ENCODE measurements at places on chromosomes 1 and 21.

- DNase-seq: no peak
Observed at GRCh38 chr21:28770867-28771661, 221.6 kb downstream of the LTN1 start.

DNA sequence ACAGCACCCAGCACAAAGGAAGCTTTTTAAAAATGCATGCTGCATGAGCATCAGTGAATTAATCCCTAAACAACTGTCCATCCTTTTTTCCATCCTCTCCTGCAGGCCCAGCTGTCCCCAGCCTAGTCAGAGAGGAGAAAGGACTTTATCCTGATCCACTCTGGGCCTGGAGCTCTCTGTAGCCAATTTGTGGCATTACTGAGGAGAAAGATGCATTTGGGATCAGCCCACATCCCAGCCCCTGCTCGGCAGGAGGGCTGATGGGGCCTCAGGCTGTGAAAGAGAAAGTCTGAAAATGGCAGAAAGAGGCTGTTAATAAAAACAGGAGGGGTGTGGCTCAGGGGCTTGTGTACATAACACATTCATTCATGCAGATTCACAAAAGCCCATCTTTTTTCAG lies 37.5 kb upstream of the ATP2B4 start:
- no peak for DNase-seq

GRCh38 chr1:194698908-194699318 lies 1512.5 kb upstream of the B3GALT2 start:
- DNase-seq: no peak

- no peak for DNase-seq
Observed at GRCh38 chr1:89978755-89979154, 16.2 kb upstream of the ZNF326 start.

GRCh38 chr1:34444516-34444915 lies 267.8 kb downstream of the C1orf94 start:
- no peak for DNase-seq

DNA sequence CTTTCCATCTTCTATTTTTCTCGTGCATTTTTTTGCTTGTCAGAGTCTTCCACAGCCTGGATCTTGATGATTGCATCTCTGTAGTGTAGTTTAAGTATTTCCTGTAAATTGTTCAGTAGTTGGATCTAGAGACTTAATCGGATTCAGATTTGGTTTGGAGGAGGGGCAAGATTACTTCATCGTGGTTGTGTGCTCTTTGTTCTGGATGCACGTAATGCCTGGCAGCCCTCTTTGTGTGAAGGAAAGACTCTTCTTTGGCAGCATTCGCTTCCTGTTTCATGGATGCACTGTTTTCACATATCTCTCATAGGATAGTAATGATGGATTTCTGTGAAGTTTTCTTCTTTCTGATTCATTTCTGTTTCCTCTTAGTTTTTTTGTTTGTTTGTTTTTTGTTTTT lies 14.2 kb downstream of the SEMA4A start:
- no peak for DNase-seq

DNA sequence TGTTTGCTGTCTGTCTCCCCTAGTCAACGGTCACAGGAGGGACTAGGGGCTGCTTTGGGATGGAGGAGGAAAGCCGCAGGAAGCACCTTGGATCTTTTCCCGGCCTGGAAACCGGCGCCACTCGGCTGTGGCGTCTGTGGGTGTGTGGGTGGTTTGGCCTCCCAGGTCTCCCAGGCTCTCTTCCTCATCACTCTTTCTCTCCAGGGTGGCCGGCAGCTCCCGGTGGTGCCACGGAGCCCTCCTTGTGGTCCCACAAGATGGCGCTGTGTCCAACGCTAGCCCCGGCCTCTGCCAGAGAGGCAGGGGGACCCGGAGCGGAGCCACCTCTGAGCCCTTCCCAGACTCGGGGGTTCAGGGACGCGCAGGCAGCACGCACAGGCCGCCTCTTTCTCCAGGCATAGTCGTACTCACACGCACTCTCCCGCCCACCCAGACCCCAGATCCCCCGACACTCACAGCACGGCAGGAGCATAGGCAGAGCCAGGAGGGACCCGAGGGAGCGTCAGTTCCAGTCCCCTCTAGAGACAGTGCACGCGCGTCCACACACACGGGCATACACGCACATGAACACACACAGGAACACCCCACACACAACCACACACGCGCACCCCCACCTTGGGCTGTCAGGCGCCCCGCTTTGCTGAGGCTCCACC lies 31.2 kb downstream of the CDCP2 start:
- peak; percentile 61 for DNase-seq

GRCh38 chr1:60916906-60917305 lies 165.5 kb upstream of the NFIA start:
- DNase-seq: no peak

- DNase-seq: no peak
Observed at GRCh38 chr1:100671601-100672000, 47.9 kb upstream of the VCAM1 start.

GRCh38 chr1:49389699-49390098 lies 613.0 kb upstream of the BEND5 start:
- no peak for DNase-seq

DNA sequence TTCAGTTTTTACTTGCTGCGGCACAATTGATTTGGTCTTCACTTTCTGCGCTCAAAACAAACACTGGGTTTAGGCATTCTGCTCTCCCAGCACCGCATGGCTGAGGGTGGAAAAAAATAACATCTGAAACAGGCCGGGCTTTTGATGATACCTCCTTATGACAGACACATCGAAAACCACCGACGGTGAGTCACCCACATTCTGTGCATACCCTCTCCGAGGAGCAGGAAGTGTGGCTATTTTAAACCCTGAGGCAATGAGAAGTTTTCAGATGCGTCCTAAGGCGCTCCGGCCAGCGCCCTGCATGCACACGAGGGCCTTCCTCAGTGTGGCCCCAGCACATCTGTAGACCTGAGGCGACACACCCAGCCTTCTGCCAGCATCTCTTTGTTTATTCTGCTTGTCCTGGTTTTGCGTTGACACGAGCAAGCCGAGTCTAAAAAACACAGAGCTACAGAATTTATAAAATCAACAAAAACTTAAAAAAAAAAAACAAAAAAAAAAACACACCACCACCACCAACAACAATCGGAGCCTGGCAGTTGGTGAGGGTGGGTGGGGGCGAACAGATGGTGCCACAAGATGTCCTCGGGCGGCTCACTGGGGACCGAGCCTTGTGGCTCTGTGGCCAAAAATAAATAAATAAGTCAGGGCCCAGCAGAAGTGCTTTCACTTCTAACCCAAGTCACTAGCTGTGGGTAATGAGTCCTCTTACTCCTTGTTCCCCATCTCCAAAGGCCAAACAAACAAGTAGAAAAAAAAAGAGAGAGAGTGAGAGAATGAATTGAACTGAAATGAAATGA lies 162.6 kb upstream of the IRF2BP2 start:
- peak; percentile 88 for DNase-seq

GRCh38 chr21:28971171-28971570 lies 21.5 kb downstream of the LTN1 start:
- no peak for DNase-seq

DNA sequence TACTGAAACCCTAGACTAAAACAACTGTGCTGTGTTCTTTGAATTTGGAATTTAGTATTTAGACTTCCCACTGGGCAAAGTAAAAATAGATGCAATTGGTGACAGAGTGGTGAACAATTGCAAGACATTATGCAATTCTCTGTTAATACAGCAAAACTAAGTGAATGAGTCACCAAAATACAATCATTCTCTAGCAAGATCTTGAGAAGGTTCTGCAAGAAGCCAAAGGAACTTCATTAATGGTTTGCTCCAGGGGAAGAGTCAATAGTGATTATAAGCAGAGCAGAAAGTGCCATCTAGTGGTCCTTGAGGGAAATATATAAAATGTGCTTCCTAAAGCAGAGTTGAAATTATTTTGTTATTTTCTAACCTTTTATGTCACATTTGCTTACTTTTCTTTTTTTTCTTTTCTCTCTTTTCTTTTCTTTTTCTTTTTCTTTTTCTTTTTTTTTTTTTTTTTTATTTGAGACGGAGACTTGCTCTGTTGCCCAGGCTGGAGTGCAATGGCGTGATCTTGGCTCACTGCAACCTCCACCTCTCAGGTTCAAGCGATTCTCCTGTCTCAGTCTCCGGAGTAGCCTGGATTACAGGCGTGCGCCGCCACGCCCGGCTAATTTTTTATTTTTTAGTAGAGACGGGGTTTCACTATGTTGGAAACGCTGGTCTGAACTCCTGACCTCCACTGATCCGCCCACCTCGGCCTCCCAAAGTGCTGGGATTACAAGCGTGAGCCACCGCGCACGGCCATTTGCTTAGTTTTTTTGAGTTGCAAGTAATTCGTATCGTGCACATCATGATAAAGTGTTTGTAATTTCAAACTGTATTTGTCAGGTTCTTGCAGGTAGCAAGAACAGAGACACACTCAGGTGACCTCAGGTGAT lies 99.2 kb downstream of the CTH start:
- no peak for DNase-seq

GRCh38 chr1:231040019-231040799 lies at the start of gene FAM89A:
Gene FAM89A (minus strand): TSS chr1:231040254. CDS start chr1:231040211, 43 bp downstream.
- DNase-seq: peak; percentile 46

GRCh38 chr1:111364690-111365089 lies 62.8 kb downstream of the OVGP1 start:
- DNase-seq: no peak

- no peak for DNase-seq
Observed at GRCh38 chr1:172641492-172641891, 17.4 kb upstream of the FASLG start.

DNA sequence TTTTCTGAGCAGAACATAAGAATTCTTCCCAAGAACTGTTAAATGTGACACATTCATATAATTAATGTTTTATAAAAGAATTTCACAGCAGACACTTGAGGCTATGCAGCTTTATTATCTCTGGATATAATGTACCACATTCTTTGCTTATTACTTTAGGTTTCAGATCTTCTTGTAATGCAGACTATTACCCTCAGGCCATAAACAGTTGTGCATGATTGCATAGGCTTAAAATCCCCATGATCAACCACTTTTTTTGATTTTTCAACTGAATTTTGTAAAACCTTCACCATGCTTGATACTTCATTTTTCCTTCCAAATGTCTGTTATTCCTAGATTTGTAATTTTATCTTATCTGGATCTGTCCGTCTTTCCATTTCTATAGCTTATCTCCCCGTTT lies 1355.7 kb downstream of the BRINP3 start:
- DNase-seq: no peak

GRCh38 chr1:106768501-106768900 lies 288.0 kb upstream of the PRMT6 start:
- DNase-seq: no peak

GRCh38 chr1:244918421-244919319 lies 54.3 kb upstream of the HNRNPU start:
- peak; percentile 7 for DNase-seq

DNA sequence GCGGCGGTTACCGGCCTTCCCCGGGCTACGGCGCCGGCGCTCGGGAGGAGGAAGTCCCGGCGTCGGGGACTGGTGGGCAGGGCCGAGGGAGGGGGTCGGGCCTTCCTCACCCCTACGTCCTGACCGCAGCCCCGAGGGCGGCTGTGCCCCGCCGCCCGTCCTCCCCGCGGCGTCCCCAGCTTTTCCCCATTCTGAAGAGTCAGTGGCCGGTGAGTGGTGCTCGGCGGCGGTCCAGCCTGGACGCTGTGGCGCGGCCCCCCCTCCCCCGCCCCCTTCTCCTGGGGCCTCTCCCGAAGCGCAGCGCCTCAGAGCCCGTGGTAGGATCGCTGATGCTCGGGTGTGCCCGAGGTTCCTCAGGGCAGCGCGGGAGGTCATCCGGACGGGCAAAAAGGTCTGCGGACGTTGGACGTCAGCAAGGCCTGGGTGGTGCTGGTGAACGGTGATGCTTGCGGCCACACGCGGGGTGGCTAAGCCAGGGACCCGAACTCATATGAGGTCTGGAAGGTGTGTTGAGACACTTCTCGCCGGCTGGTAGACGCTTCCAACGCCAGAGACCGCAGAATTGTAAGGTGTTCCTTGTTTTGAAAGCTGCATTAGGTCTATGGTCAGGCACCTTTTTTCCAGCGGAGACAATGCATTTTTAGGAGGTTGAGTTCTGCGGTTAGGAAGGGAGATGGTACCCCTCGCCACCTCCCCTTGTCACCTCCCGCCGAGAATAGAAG lies 725 bp downstream of the SLC25A33 start:
- DNase-seq: peak; percentile 20

- no peak for DNase-seq
Observed at GRCh38 chr1:246730839-246731238, 6.6 kb downstream of the SCCPDH start.

GRCh38 chr1:224298346-224299330 lies 31.3 kb downstream of the NVL start:
- no peak for DNase-seq

- DNase-seq: no peak
Observed at GRCh38 chr1:32881871-32882850, 4.1 kb upstream of the HPCA start.

DNA sequence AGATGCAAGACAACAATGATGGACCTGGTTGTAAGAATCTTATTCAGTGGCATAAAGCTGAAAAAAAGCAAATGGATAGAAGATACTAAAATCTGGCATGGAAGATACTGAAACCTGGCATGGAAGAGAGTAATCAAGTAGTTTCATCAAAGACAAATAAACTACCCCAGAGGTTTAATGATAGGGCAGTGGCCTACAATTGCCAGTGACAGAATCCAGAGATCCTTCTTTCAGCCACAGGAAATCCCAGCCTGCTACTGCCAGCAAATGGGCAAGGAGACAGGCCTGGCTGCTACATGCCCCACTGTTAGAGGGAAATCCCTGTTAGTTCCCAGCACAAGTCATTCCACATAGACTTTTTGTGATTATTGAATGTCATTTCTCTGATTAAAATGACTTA lies 409.4 kb downstream of the VAV3 start:
- no peak for DNase-seq

DNA sequence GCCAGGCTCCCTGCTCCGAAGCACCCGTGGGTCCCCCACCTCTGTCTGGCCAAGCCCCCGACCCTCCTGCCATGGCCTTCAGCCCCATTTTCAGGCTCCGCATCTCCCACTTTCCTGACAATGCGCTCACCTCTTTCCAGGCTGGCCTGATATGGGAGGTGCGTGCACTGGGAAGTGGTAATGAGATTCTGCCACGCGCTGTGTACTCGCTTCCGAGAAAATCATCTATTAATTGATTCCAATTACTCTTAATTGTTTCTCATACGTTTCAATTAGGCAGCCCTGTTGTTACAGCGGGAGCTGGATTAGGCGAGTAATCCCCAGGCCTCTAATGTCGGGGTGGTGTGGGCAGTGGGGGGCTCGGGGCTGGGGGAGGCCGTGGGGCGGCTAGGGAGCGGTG lies 122.4 kb upstream of the ARHGEF16 start:
- DNase-seq: no peak

- no peak for DNase-seq
Observed at GRCh38 chr1:5690291-5690690, 301.9 kb downstream of the NPHP4 start.

DNA sequence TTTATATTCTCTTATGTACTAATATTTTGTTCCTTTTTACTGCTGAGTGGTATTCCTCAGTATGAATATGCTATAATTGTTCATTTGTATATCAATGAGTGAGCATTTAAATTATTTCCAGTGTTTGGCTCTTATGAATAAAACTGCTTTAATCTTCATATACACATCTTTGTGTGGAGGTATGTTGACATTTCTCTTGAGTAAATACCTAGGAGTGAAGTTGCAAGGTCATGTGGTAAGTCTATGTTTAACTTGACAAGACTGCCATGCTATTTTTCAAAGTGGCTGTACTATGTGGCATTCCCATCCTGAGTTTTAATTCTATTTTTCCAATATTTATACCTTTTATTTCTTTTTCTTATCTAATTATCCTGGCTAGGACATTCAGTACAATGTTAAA lies 124.2 kb downstream of the ADSS2 start:
- DNase-seq: no peak

GRCh38 chr1:223835754-223836153 lies 10.0 kb downstream of the TP53BP2 start:
- no peak for DNase-seq
